ENCODE measurements at places on chromosomes 16 and 17.

DNA sequence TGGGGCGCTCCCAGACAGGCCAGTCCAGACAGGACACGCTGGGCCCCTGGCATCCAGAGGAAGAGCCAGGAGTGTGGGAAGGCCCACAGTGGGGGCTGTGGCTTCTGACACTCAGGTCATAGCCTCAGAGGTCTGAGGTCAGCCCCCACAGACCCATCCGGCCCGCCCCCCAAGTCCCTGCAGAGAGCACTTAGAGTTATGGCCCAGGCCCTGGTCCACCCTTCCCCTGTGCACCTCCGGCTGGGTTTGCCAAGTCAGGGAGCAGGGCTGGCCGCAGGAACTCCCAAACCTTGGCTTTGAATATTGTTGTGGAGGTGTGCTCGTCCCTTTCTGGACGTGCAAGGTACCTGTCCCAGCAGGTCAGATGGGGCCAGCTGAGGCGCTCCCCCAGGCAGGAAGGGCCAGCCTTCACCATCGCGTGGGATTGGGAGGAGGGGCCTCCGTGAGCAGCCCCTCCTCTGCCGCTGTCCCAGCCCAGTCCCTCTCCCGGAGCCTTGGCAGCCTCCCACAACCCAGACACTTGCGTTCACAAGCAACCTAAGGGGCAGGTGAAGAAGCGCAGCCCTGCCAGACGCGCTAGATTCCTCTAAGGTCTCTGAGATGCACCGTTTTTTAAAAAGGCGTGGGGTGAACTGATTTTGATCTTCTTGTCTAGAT lies 74.6 kb downstream of the SOCS1 start:
- no peak for DNase-seq

DNA sequence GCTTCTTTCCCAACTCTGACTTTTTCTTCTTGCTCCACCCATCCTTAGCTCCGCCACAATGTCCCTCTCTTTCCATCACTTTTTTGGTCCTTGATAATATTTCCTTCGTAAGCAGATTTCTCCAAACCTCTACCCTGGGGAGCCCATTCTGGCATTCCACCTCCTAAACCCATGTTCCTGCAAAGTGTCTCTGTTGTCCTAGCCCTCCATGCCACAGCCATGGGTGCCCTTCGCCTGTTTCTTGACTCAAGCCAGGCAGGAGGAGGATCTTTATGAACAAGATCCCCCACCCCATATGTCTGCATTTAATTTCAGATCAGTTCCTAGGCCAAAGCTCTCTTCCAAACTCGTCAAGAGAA lies 42.4 kb downstream of the GAS7 start:
- DNase-seq = no peak

GRCh38 chr17:18108401-18109312 lies at the start of gene MYO15A:
MYO15A (plus strand) TSS chr17:18108756; CDS start chr17:18118801, 10,045 bp downstream.
- no peak for DNase-seq

DNA sequence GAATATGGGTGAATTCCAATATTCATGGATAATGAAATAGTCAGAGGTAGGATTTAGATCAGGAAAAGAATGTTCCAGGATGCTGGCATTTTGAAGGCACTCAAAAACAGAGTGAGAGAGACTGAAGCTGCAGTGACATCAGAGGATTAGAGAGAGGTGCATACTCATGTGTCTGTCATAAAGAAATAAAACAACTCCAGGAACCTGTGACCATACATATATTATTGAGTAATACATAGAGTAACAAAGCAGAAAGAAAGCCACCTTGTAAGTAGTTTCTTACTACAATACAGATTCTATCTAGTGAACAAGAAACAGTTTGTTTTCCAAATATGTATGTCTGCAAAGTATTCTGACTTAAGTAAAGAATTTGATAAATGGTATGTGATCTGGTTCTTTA lies 62.3 kb upstream of the PHOSPHO1 start:
- no peak for DNase-seq

DNA sequence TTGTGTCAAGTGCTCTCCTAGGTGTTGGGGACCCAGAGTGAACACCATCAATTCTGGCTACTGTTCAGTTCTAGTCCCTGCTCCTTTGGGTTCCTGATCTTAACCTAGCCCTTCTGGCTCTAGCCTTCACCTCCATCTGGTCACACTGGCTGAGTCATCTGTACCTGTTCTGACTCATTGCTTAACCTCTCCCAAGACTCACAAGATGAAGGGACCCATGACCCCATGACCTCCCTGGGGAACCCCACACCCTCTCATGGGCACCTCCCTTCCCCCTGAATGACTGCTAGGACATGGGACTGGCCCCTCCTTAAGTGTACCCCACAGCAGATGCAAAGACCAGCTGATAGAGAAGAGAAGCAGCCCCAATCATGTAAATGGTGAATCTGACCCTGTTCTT lies 345.8 kb upstream of the CDH5 start:
- no peak for DNase-seq

GRCh38 chr17:32341857-32342602 lies at the start of gene C17orf75:
C17orf75 (minus strand) TSS chr17:32342173; CDS start chr17:32342139, 34 bp downstream.
- peak; percentile 71 for DNase-seq

DNA sequence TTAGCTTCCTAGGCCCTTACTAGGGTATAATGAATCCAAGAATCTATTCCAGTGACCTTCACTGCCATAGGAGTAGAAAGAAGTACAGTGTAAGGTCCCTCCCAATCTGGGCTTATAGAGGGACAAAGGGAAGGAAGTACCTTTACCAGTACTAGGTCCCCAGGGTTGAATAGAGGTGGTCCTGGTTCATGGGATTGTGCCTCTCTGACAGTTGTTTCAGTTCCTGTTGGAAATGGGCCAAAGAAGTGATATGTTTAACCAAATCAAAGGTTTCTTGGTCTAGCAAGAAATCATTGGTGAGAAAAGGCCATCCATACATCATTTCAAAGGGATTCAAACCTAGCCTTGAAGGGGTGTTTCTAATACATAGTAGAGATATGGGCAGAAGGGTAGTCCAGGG lies 16.0 kb upstream of the ZNHIT3 start:
- no peak for DNase-seq

- peak; percentile 69 for DNase-seq
Measured at GRCh38 chr17:76383546-76384221, 725 bp upstream of the SPHK1 start.

GRCh38 chr16:76857402-76857801 lies 333.6 kb upstream of the MON1B start:
- no peak for DNase-seq

- no peak for DNase-seq
Measured at GRCh38 chr16:85401370-85401916, 211.7 kb upstream of the GSE1 start.

DNA sequence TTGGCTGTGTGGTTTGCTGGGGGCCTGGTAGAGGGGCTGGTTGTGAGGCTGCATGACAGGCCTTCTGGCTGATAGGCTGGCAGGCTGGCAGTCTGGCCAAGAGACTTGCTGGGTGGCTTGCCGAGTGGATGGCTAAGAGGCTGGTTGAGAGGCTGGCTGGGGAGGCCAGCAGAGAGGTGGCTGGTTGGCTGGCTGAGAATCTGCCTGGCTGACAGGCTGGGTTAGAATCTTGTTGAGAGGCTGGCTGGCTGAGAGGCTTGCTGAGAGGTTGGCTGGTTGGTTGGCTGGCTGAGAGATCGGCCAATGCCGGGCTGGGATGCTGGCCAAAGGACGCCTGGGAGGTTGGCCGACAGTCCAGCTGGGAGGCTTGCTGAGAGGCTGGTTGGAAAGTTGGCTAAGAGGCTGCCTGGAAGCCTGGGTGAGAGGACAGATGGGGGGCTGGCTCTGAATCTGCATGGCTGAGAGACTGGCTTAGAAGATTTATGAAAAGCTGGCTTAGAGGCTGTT lies 35.9 kb upstream of the ACSM2B start:
- DNase-seq = peak; percentile 38

DNA sequence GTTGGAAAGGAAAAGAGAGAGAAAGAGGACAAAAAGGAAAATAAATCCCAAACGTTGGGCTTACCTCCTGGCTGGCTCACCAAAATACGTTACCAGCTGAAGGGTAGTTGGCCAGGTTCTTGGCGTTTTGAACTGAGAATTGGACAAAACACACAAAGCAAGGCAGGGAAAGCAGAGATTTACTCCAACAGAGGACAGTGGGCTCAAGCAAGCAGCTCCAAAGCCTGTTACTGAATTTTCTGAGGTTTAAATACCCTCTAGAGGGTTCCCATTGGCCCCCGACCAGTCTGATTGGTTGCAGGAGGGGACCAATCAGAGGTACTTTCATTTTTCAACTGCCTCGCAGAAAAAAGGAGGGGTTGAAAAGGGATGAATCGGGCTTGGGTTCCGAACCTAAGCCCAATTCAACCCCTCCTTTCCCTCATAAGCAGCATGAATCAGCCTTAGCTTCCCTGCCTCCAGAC lies 55.6 kb upstream of the ALOX12 start:
- DNase-seq = no peak

DNA sequence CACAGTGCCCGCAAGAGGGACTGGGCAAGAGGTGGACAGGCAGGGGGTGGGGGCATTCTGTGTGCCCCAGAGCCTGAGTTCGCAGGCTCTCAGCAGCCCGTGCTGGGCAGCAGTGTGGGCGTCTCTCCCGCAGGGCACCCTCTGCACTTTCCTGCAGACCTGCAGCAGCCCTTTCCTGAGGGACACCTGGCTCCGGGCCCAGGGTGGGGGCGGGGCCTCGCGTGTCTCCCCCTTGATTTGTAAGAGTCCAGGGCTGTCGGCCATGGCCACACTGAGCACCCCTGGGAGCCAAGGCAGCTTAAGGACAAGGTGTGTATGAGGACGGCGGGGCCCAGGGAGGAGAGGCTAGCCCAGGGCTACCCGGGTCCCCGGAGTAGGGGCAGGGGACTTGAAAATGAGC lies 33.4 kb upstream of the SLC38A10 start:
- no peak for DNase-seq

- peak; percentile 56 for DNase-seq
Measured at GRCh38 chr16:86354641-86355513, 155.4 kb upstream of the FOXF1 start.

DNA sequence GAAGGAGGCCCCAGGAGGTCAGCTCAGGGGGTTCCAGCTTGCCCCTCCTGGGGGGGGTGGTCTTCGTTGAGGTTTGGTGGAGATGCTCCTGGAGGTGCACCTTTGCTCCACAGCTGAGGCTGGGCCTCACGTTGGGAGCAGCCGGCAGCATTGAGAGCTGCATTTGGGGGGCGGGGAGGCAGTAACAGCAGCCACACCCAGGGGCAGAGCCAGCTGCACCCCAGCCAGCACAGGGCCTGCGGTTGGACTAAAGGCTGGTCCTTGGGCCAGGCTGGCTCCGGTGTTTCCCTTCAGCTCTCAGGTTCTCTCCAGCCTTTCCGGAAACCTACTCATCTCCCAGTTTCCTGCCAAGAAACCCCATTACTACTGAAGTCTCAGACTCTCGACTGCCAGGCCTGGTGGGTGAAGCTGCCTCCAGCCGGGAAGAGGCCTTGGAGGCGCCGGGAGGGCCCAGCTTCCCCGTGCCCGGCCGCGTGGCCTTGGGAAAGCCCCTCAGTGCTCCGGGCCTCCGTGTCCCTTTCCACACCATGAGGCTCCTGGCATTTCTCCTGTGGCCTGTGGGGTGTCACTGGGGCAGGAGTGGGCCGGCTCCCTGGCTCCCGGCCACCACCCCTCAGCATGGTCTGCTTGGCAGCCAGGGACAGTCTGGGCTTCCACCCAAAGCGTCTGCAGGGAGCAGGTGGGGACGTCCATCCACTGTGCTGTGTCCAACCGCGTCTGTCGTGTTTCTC lies 14.0 kb upstream of the BAIAP2 start:
- DNase-seq = no peak

DNA sequence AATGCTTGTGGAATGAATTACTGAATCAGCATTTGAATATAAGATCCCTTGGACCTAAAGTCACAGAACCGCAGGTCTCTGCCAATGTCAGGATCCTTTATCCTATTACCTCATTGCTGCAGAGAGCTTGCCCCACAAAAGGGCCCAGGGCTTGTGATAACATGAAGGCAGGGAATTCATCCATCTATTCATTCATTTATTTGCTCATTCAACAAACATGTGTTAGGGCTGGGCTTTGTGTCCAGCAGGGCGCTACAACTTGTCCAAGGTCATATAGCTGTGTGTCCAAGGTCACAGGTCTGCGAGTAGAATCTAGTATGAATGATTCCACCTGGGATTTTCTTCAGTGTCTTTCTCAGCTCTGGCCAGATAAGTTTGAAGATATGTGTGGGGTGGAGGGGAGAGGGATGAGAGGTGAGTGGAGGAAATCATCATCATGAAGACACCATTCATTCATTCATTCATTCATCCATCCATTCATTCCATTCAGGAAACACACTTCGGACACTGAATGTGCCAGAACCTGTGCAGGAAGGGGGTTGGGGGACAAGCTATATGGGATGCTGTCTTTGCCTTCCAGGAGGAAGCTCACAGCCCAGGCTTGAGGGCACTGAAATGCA lies 1.3 kb upstream of the UNC45B start:
- no peak for DNase-seq

GRCh38 chr17:32940706-32941390 lies 12.9 kb downstream of the TMEM98 start:
- DNase-seq = no peak

- DNase-seq = no peak
Measured at GRCh38 chr17:15468126-15468525, 705 bp upstream of the CDRT4 start.

DNA sequence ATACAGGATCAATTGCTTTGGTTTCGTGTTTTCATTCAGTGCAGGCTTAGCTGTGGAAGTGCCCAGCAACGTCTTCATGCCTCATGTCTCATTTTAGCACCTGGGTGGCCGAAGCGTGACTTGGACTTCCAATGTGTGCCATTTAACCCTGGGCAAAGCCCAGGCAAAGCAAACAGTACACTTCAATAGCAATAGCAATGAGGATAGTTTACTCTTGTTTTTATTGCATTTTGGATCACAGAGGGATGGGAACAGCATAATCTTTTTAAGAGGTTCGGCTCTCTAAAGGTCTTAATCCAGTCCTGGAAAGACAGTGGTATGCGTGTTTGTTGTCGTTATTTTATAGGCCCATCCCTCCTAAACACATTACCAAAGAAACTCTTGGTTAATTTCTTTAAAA lies 86.2 kb downstream of the HS3ST3B1 start:
- no peak for DNase-seq

DNA sequence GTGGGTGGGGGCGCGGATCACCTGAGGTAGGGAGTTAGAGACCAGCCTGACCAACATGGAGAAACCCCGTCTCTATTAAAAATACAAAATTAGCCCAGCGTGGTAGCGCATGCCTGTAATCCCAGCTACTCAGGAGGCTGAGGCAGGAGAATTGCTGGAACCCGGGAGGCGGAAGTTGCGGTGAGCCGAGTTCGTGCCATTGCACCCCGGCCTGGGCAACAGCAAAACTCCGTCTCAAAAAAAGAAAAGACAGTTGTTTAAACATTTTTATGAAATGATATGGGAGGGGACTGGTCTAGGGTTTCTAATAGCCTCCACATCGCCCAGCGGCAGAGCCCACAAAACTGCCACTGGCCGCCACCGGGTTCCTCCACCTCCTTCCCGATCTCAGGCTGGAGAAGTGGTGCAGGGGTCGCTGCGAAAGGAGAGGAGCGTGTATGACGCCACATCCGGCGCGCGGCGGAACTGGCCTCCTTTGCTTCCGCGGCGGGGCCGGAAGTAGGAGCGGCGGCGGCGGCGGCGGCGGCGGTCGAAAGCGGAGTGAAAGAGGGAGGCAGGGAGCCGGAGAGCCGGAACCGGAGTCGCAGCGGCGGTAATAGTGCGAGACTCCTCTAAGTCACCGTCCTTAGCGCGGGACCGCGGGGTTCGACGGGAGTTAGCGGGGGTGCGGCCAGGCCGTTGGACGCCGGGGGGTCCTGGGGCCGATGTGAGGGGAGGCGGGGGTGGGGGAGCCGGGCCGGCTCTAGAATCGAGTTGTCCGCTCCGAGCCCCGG lies at the start of gene PPP4C:
Gene PPP4C (plus strand): TSS at position 492 of the 773 bp plus-strand sequence. CDS start 384 bp downstream, outside the sequence.
- DNase-seq = peak; percentile 92

Data from lung (tissue), 17 donors.